ENCODE measurements at places on chromosomes 3 and 15. TPM values are rescaled to one million over a fixed set of nuclear protein-coding genes. Genes with fewer than 3 reads are reported as not detected.

Gene C3orf80
- 0.66 TPM for total RNA-seq

Gene NTRK3
- 14.6 TPM for total RNA-seq

Gene CELSR3
- total RNA-seq, result 26.3 TPM

Gene IQSEC1
- total RNA-seq, result 127 TPM

Gene BMF
- 20.1 TPM for total RNA-seq

Gene C3orf22
- total RNA-seq, result not detected

Gene ELL3
- 5.0 TPM for total RNA-seq

Gene RPS17
- total RNA-seq, result 824 TPM

Gene TP53BP1
- total RNA-seq, result 127 TPM

Gene AADACL2
- 1.3 TPM for total RNA-seq

Gene STRA6
- total RNA-seq, result 17.3 TPM
